ENCODE measurements at places on chromosomes 2 and 18.
A peak's percentile ranks its signal among the peaks of the same experiment; 100 is the strongest.

GRCh38 chr2:121524685-121525425, 5.8 kb upstream of the RNU4ATAC start:
- no peak for DNase-seq

DNA sequence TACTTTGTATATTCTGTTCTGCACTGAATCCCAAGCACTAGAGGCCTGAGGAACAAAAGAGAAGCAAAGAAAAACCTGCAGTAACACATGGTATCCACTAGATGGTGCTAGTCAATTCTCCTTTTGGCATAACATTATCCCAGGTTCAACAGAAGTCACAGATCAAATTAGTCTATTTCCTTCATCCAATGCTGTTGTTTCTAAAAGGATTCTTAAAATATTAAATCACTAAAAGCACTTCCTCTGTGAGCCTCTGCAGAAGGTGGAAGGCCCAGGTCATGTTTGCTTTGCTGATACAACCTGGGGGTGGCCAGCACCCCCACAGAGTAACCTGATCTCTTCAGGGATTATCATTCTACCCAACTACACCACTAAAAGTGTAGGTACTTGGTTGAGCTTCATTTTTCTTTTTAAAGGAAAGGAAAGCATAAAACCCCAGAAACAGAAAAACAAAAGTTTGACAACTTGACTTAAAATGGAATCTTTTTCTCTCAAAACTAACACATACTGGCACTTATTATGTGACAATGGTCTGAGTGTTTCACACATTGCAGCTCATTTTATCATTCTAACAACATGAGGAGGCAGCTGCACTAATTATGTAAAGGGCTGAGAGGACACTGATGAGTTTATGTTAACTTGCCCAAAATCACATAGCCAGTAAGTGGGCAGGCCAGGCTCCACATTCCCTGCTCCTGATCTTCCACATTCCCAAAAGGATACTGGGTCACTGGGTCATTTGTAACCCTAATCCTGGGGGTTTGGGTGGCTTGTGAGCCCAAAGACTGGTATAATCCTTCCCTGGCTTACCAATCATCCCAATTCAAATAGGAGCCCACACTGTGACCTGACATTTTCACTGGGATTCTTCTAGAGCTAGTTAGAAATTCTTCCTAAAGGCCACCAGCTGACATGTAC, 66.8 kb upstream of the DNER start:
- peak; percentile 35 for DNase-seq

GRCh38 chr2:57450170-57450569, 596.4 kb upstream of the VRK2 start:
- DNase-seq = no peak

- DNase-seq = no peak
Observed at GRCh38 chr2:159998961-159999360, 63.5 kb downstream of the PLA2R1 start.

- DNase-seq = no peak
Observed at GRCh38 chr2:159900343-159900742, 102.3 kb upstream of the CD302 start.

- no peak for DNase-seq
Observed at GRCh38 chr2:218327451-218328210, 29.0 kb upstream of the CATIP start.

DNA sequence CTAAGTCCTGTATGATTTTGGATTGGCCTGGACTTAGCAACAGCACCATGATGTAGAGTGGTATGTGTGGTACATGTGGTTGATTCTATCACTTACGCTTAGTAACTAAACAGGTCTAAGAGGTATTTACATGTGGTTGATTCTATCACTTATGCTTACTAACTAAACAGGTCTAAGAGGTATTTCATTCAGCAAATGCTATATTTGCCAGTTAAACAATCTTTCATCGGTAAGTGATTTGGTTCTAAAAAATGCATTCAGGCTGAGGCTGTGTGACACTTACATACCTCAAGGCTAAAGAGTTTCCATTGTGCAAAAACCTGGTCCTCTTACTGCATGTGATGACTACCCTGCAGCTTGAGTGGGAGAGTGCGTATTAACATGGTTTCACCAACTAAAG, 13.1 kb downstream of the EIF4E2 start:
- no peak for DNase-seq

GRCh38 chr2:172993931-172994717, 81.5 kb upstream of the MAP3K20 start:
- DNase-seq = no peak

DNA sequence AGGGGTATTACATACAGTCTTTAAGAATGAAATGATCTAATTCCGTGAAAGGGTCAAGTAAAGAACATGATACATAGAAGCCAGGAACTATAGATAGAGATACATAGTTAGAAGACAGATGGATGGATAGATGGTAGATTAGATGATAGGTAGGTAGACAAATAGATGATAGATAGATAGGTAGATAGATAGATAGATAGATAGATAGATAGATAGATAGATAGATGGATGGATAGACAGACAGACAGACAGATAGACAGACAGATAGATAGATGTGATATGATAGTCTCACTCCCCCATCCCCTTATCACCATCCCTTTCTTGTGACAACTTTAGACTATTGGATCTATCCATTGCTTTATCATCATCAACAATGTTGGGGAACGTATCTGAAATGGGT, 448.2 kb downstream of the METTL4 start:
- no peak for DNase-seq

- DNase-seq = no peak
Observed at GRCh38 chr2:129233166-129233565, 746.3 kb upstream of the RAB6C start.
